CD8-positive, alpha-beta memory T cell (primary cell): ENCODE measurements at places on chromosomes 3 and 15.

DNA sequence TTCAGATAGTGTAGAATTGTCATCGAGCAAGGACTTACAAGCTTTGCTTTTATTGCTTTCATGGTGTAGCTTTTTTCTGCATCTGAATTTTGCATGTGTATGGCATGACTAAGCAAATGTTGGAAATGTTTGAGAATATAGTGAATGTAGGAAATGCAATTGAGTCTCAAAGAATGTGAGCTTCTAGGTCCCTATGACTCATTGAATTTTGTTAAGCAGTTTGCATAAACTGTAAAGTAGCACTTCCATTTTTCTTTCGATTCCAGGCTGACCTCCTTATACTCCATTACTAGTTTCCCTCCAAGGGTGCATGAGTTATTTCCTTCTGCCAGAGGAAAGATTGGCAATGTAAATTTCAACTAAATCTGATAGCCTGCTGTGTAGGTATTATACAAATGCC is 619.2 kb downstream of the DIPK2A start:
- no peak for DNase-seq

DNA sequence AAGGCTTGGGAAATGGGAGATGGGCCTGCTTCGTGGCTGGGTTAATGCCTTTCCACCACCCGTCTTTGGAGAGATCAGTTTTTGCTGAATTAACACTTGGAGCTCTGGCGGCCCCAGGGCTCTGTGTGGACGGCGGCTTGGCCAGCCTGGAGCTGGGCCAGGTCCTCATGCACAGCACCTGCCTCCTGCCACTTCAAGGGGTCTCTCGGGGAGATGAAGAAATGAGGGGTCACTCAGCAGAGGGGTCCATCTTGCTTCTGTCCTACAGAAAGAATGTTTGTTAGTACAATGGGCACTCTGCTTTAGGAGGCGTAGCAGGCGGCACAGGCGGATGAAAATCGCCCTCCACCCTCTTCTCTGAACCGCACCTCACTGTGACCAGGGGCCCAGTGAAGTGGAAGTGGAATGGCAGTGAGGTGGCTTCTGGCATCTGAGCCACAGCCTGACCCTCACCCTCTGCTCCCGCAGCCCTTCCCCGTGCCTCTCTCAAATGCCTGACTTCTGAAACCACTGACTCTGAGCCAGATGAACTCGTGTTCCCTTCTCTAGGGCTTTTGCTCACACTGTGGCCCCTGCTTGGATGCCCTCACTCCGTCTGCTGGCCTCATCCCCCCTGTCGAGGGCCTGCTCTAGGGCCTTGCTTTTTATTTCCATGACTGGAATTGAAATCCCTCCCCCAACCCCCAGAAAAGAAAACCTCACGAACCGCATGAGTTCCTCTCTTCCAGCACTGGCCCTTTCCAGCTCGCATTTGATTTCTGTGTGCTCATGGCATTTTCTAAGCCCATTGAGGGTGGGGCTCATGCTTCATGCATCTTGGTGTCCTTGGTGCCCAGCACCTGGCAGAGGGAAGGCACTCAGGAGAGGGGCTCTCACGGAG is 42.2 kb downstream of the CHDH start:
- no peak for DNase-seq

- no peak for DNase-seq
These were observed 61.5 kb downstream of the PRICKLE2 start for GRCh38 chr3:64163755-64164148.

GRCh38 chr15:52805351-52806283 is 15.5 kb upstream of the ONECUT1 start:
- DNase-seq = no peak

DNA sequence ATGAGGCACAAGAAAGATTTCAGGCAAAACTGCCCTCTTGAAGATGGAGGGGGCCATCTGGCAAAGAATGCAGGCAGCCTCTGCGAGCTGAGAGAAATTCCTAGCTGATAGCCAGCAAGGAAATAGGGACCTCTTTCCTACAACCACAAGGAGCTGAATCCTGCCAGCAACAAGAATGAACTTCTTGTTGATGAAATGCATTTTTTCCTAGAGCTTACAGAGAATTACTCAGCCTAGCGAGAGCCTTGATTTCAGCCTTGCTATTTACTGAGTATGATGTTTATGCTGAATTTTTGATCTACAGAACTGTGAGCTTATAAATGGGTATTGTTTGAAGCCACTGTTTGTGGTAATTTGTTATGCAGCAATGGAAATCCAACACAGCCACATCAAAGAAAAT is 148.5 kb upstream of the NAALADL2 start:
- no peak for DNase-seq

- no peak for DNase-seq
These were observed 168.7 kb downstream of the POTEB3 start for GRCh38 chr15:21271566-21271965.

GRCh38 chr3:59558906-59559720 is 509.3 kb upstream of the CFAP20DC start:
- DNase-seq = no peak

DNA sequence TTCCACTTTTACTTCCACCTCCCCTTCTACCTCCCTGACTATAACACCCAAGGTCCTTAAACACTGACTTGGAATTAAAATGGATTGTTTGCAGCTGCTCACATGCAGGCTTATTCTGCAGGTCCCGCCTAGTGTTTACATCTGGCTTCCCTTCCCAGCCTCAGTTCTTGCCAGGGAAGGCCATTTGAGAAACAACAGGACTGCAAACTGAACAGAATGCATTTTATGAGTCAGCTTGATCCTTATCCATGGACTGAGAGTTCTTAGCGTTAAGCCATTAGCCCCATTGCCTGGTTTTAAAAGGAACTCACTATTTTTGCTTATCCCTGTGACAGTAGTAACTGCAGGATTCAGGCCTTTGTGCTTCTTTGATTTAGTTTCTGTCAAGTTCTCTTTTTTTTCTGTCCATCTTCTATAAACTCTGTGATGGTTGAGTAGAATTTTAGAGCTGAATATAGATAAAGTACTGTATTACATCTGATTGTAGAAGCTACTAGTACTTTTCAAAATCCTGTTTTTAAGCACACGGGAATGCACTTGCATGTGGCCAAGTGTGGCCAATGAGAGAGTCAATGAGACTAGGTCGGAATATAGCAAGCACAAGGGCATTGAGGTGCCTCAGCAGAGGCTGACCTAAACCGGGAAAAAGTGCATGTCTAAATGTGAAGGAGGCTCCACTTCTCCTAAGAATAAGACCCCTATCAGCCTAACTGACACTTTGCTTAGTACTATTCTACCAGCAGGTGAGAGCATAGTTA is 106.4 kb downstream of the TUSC7 start:
- DNase-seq = no peak

DNA sequence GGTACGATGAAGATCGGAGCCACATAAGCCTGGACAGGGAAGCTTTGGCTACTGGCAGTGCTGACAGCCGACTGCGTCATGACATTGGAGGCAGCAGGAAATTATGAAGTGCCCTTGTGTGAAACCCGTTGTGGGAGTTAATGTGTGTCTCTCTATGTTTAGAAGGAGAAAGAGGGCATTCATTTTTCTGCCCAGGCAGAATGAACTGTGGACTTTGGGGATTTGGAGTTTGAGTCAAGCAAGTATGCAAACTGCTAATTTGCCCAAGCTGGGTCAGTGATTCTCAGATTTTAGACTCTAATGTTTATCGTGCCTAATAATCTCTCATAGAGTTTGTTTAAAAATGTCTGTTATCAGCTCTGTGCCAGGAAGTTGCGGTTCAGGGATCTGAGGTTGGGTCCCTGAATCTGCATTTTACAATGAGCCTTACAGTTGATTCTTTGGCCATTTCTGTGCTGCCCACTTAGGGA is 5.6 kb downstream of the CTXND1 start:
- DNase-seq = no peak

DNA sequence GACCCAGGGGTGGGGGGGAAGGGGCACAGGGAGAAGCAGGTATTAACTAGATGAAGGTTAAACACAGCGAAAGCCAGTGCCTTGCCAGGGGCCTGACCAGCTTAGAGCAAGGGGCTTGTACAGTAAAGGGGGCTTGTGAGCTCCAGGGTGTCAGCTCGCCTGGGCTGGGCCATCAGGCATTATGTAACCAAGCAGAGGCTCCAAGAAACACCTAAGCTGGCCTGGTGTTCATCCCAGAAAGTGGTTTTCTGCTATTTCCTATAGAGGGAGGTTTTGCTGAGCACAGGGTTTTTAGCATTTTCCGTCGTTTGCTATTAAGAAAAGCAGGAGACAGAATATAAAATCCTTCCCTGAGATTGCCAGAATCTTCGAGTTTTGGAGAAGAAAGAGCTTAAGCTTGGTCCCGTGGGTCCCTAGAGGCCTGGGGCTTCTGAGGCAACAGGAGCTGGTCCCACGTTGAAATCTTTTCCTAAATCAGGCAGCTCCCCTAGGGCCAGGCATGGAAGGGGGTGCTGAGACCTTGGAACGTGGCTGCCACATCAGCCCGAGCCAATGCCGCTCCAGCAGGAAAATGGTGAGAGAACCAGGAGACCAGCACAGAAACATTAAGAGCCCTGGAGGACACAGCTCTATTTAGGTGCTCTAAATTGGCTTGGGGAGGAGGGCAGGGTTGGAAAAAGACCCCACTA is 71.4 kb downstream of the ISG20 start:
- no peak for DNase-seq

- no peak for DNase-seq
These were observed 702 bp downstream of the ARHGEF3 start for GRCh38 chr3:56800832-56801661.

GRCh38 chr15:87634361-87634760 is 622.2 kb downstream of the NTRK3 start:
- DNase-seq = no peak

DNA sequence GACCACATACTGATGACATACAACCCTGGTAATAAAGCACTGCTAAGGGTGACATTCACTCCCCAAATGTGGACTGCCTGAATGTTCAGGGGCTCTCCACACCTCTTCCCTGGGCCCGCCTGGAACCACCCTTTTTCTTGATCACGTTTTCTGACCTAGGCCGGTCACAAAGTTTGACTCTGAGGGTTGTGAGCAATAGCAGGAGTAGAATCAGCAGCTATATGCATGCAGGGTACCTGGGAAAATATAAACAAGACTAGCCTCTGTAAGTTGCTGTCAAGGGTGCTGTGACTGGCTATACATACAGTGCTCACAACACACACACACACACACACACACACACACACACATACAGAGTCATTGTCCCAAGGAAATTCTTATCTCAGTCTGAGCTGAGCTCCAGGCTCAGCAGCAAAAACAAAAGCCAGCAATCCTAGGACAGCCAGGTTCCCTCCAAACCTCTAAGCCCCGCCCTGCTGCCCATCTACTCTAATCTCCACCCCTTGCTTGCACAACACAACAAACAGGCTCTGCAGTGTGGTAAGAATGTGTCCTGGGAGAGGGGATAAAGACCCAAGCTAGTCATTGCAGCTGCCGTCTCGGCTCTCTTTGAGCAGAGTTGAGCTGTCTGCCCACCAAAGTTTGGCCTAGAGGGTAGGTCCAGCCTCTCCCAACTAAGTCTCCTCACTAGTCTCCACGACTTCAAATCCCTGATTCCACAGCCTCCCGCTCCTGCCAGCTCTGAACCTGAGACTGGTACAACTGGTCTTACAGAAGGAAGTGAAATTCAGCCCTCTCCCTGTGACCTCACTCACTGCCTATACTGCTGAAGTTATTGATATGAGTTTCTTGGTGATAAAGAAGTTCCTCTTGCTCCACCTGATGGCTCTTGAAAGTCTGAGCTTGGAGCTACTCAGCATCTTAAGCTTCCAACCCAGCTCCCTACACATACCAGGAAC is 2.2 kb downstream of the BMF start:
- DNase-seq = no peak

DNA sequence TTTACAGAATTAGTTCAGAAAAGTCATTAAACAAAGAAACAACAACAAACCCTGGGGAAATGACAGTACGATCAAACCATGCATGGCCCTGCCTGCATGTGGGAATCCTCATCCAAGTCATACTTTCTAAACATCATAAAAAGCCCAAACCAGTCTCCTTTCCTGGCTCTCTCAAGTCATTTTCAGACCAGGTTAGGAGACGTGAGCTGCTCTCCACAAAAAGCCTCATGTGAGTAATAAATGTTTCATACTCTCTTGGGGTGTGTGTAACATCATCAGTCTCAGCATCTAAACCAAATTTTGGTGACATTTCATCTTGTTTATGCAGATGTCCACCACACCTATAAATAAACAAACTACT is 18.9 kb downstream of the GREM1 start:
- no peak for DNase-seq

- DNase-seq = no peak
These were observed 4.6 kb downstream of the WDR53 start for GRCh38 chr3:196563721-196564225.

DNA sequence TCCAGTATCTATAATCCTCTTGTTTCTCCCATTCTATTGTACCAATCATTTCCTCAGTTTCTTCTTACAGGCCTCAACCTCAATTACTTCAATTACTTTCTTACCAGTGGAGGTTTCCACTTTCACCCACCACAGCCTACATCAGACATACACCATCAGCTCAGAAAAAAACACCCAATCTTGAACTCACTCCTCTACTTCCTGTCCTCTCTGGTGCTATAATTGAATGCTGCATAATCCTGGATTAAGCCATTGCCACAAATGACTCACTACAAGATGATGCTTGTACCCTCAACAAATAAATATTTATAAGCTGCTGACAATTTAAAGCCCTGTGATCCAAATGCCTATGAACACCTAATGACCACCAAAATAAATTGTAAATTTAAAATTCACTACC is 18.5 kb downstream of the RYK start:
- no peak for DNase-seq

- DNase-seq = no peak
These were observed 6.4 kb downstream of the KPNA1 start for GRCh38 chr3:122508135-122508914.

GRCh38 chr3:63132461-63133250 is 145.5 kb upstream of the SYNPR start:
- DNase-seq = no peak

- DNase-seq = no peak
These were observed 18.7 kb upstream of the TRMT10C start for GRCh38 chr3:101542957-101543356.

DNA sequence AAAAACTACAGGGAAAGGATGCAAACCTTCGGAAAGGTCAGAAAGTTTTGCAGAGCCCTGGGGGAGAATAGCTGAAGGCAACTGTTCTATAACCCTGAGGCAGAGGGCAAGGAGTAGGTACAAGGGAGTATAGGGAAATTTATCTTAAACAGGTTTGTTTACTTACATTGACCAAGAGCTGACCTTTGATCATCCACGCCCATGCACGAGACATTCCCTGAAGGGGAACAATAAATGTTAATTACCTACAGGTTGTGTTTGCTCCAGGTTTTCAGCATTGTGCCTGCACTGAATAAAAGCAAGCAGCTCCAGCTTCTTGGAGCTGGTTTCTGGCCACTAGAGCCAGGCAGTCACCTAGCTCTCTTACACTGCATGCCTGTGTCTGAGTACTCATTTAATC is 524.5 kb upstream of the TGFBR2 start:
- DNase-seq = no peak
